NCI-H1436 (cell line): ENCODE measurements at places on chromosomes 16 and 17.

GRCh38 chr17:67245073-67245693 is at the start of gene HELZ:
Gene HELZ, minus strand, starts transcription at chr17:67245196. Its CDS starts 26,392 bp downstream, at chr17:67218804.
- DNase-seq, result peak; percentile 87

- no peak for DNase-seq
Observed at GRCh38 chr17:57485916-57486881, 229.9 kb downstream of the MSI2 start.

DNA sequence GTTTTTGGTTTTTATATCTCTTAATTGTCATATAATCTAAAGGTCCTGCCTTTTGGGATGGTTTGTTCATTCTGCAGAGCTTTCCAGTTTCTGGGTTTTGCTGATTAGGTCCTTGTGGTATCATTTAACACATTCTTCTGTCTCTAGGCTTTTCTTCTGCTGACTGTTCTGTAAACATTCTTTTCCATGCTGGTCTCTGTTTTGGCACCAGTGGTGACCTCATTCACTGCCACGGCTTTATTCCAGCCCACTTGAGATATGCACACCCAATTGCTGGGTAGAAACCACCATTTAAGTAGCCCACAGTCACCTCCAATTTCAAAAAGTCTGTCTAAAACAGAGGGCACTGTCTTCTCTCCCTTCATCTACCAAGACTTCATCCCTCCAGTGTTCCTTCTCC is 31.1 kb upstream of the COX10 start:
- DNase-seq, result no peak

GRCh38 chr16:2278272-2278608 is 10.3 kb upstream of the RNPS1 start:
- no peak for DNase-seq

GRCh38 chr16:52320930-52321439 is 226.0 kb downstream of the TOX3 start:
- no peak for DNase-seq

DNA sequence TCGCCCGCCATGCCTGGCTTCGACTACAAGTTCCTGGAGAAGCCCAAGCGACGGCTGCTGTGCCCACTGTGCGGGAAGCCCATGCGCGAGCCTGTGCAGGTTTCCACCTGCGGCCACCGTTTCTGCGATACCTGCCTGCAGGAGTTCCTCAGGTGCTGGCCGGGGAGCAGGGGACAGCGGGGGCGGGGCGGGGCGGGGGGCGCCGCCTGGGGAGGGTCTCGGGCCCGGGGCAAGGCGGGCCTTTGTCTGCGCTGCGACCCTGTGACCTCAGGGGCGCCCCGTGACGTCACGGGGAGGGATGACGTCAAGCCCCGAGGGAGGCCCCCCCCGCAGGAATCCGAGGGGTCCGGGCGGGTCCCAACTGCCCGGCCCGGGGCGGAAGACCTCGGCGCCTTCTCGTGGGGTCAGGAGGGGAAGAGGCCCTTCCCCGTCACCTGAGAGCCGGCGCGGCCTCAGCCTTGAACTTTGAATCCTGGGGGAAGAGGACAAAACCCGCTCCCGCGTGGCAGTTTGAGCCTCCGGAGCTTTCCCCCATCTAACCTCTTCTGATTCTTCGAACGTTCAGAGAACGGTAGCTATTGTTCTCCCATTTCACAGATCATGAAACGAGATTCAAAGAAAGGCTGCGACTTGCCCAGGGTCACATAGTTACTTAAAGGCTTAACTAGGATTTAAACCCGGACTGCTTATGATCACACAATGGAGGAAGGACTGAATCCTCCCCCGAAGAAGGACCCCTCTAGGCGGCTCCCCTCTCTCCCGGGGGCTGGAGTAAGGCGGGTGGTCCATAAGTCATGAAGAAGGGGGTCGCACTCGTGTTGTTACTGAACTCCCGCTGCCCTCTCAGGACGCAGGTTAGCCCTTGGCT is 527 bp downstream of the TRAF4 start:
- peak; percentile 59 for DNase-seq

GRCh38 chr17:60107526-60108257 is 29.0 kb upstream of the HEATR6 start:
- DNase-seq, result no peak

DNA sequence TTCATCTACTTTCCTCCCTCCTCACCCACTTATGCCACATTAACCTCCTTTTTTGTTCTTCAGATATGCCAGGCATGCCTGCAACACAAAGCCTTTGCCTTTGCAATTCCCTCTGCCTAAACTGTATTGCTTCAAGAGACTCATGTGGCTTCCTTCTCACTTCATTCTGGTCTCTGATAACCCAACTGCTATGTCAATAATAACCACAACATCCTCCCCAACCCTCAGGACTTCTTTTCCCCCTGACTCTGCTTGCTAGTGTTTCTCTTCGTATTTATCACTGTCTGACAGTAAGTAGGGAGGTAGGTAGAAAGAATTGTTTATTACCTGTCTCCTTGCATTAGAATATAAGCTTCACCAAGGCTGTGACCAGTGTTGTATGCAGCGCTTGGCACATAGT is 22.4 kb downstream of the RBL2 start:
- no peak for DNase-seq

DNA sequence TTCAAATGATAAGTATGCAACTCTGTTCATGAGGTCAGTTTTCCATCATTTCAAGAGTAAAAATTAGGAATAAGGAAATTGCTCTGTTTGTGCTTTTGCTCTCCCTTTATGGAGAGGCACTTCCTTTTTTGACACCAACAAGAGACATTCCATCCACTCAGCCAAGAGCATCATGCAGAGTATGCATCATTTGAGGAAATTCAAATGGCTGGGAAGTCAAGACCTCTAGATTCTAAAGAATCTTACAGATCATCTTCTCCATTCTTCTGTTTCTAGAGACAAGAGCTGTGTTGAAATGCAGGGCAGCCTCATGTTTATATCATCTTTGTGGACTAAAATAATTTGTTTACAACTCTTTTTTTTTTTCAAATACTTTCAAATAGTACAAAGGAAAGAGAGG is 669.4 kb downstream of the CDH11 start:
- no peak for DNase-seq

GRCh38 chr16:750485-750884 is 9.7 kb upstream of the CIAO3 start:
- DNase-seq, result no peak

DNA sequence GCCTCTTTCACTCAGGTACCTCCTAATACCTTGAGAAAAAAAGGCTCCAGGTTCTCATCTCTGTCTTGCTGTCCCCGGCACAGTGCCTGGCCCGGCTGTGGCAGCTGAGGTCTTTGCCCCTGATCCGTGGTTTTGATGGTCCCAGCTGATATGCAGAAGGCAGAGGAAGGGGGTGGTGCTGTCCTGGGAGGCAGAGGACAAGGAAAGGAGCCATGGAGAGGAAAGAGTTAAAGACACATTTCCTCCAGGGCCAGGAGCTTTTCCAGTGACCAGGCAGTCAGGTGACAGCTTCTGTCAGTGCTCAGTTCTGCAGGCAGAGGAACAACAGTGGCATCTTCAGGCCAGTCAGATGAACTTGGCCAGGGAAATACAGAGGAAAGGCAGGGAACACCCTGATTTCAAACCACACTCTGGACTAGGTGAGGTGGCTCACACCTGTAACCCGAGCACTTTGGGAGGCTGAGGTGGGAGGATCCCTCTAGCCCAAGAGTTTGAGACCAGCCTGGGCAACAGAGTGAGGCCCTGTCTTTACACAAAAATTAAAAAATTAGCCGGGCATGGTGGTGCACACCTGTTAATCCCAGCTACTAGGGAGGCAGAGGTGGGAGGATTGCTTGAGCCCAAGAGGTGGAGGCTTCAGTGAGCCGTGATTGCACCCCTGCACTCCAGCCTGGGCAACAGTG is 3.3 kb upstream of the COG1 start:
- DNase-seq, result peak; percentile 38

DNA sequence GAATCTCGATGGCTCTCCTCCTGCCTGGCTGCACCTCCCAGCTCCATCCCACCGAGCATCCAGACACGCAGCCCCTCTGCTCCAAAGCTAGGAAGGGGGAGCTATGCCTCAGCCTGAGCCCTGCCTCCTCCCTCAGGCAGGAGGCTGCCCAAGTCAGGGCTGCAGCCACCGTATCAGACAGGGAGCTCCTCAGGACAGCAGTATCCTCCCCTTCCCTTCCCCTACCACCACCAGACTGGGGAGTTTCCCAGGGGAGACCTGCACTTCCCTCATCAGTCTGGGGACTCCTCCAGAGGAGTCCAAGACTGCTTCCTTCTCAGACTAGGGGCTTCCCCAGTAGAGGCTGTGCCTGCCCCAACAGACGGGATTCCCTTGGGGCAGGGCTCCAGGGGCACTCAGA is 17.5 kb downstream of the TMEM132E start:
- DNase-seq, result no peak

GRCh38 chr16:51936846-51937245 is 610.1 kb downstream of the TOX3 start:
- DNase-seq, result no peak

DNA sequence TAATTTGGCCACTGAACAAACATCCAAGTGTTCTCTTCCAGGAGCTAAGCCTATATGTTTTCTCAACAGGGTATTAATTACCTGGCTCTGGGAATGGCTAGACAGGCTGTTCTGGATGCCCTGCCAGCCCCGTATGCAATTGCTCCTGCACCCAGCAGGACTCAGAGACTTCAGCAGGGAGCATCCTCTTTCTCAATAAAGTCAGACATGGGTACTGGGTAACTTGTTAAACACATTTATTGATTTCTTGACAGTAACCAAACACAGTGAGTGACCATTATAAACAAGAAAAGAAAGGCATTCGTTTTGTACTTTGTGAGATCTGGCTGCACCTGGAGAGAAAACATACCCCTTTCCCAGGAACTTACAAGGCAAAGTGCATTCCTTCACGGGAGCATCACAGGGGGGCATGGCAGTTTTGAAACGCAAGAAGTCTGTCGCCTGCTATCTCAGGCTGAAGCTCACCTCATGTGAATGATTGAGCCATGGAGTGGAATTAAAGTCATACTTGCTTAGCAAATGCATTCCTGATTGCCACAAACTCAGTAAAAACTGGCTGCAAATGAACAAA is 369.8 kb downstream of the UTP18 start:
- DNase-seq, result no peak

DNA sequence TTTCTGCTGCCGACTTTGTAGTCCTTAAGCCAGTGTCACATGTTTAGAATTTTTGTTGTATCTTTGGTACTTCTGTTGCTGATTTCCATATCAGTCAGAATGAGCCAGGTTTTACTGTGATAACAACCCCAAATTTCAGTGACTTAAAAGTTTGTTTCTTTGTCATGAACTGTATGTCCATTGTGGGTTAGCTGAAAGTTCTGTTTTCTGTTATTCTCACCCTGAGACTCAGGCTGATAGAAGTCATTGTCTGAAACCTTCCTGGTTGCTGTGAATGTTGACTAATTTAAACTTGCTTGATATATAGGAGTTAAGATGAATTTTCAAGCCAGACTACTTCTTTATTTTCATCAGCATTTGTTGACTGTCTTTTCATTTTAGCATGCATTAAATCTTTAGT is 68.8 kb downstream of the MRTFB start:
- DNase-seq, result no peak

DNA sequence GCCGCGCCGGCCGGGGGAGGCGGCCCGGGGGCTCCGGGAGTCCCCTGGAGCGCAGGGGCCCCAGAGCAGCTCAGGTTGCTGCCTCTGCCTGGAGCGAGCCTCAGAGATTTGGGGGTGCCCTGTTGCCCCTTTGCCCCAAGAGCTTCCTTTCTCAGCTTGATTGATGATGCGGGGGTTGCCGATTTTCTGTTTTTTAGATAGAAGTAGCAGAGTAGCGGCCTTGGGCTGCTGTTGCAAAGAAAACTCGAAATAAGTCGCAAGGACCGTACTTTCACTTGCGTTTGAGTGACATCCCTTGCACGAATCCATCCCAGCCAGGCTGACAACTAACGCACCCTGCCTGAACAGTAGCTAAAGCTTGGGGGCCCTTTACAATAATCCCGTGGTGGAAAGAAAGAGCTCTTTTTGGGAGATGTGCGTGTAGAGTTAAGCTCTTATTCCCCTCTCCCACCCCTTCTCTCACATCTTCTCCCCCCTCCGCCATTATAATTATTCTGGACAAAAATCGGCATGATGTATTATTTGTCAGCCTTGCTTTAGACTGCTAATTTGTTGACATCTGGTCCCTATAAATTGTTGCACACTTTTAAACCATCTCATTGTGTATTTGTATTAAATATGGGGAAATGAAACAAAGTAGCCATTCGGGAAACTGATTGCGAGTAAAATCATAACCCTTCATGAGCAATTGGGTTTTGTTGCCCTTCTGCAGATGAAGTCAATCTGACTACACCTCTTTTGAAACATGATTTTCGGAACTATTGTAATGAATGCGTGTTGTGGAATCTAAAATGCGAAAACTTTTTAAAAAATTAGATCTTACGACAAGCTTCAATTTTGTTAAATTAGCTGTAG is 873 bp downstream of the USP10 start:
- DNase-seq, result no peak

- no peak for DNase-seq
Observed at GRCh38 chr16:57268804-57269800, 15.4 kb downstream of the PLLP start.

DNA sequence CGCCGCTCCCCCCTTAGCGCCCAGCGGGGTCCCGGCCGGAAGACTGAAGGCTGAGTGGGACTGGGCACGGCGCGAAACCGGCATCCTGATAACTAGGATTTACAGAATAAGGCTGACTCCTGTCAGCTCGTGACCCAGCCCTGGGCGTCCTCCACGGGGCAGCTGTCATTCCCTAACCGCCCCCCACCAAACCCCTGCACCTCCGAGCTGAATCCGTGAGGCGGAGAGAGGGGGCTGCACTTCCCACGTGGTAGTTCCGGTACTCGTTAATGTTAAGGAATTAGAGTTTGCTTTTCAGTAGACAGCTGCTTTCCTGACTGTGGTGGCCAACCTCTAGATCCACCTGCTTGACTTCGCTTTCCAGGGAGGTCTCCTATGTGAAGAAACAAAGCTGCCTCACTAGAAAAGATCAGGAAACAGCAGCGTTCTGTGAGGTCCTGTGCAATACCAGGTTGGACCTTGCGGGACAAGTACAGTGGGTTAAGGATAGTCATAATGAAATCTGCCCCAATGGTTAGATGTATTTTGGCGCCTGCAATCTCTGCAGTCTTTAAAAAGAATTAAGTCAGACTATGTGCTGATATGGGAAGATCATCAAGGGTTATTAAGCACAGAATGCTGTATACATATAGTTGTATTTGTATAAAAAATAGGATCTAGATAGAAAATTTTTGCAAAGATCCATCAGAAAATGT is 1.1 kb upstream of the WBP2 start:
- DNase-seq, result no peak

- no peak for DNase-seq
Observed at GRCh38 chr17:37726891-37727675, 17.8 kb downstream of the HNF1B start.

- peak; percentile 89 for DNase-seq
Observed at GRCh38 chr16:8868416-8869211, at the start of gene CARHSP1. Gene CARHSP1, minus strand, starts transcription at chr16:8869006. Its CDS starts 9,678 bp downstream, at chr16:8859328.

DNA sequence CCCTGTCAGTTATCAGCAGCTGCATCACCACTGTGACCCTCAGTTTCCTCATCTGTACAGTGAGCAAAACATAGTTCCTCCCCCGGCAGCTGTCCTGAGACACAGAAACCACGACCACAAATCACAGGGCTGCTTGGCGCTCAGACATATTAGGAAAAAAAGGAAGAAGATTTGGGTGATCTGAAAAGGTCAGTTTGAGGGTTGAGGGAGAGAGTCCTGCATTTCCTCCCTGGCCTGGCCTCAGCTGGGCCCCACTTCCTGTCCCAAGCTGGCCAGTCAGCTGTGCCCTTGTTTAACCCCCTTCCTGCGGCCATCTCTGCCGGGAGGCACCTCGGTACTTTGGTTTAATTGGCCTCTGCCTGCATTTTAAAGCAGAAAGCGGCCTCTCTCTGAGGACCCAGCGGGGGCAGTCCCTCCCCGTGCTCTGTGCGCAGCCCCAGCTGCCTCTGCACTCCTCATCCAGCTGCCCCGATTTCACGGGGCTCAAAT is 24.0 kb upstream of the CIBAR2 start:
- no peak for DNase-seq
